Airway epithelial cell (primary cell): ENCODE measurements at places on chromosomes 13 and 19. TPM values are rescaled to one million over a fixed set of nuclear protein-coding genes. Genes with fewer than 3 reads are reported as not detected.

Gene GNG8
- total RNA-seq, result not detected in 2 replicates

Gene SLC25A41
- not detected in 2 replicates for total RNA-seq

Gene ETV2
- 0.35 and 0.51 TPM in 2 replicates for total RNA-seq

Gene CEACAM6
- total RNA-seq, result 25.0 and 35.1 TPM in 2 replicates

Gene FAM216B
- total RNA-seq, result not detected in 2 replicates

Gene TTYH1
- total RNA-seq, result 0.63 and 0.88 TPM in 2 replicates

Gene CYP4F8
- total RNA-seq, result not detected in 2 replicates

Gene PRODH2
- total RNA-seq, result not detected in 2 replicates

Gene ZNF497
- total RNA-seq, result 0.65 and 0.78 TPM in 2 replicates

Gene OR10H1
- total RNA-seq, result 0.21 TPM in 1 of 2 replicates, not detected in the other

Gene GAPDHS
- not detected in 2 replicates for total RNA-seq

Gene ARRDC5
- total RNA-seq, result not detected in 2 replicates

Gene ZNF763
- total RNA-seq, result 0.09 and 0.92 TPM in 2 replicates

Gene RASIP1
- 3.0 and 4.8 TPM in 2 replicates for total RNA-seq

Gene PSG3
- total RNA-seq, result not detected in 2 replicates

Gene FAM124A
- total RNA-seq, result not detected in 2 replicates

Gene PLK5
- total RNA-seq, result 0.05 TPM in 1 of 2 replicates, not detected in the other

Gene ZNF154
- total RNA-seq, result 0.28 and 0.85 TPM in 2 replicates

Gene CADM4
- total RNA-seq, result 13.9 and 18.8 TPM in 2 replicates

Gene CD209
- not detected in 2 replicates for total RNA-seq

Gene MAP2K2
- total RNA-seq, result 151 and 165 TPM in 2 replicates

Gene PRSS57
- not detected in 2 replicates for total RNA-seq

Gene SLITRK5
- total RNA-seq, result 0.07 and 0.09 TPM in 2 replicates

Gene TUBA3C
- total RNA-seq, result not detected in 2 replicates

Gene FUT1
- total RNA-seq, result 8.0 and 8.2 TPM in 2 replicates

Gene TFDP1
- 64.1 and 85.5 TPM in 2 replicates for total RNA-seq

Gene KIRREL2
- total RNA-seq, result 0.14 TPM in 1 of 2 replicates, not detected in the other

Gene MAB21L1
- total RNA-seq, result 0.28 TPM in 2 replicates

Gene SIGLEC12
- not detected in 2 replicates for total RNA-seq

Gene ZNF14
- 2.2 and 3.2 TPM in 2 replicates for total RNA-seq

Gene PSPN
- total RNA-seq, result 0.19 and 1.4 TPM in 2 replicates

Gene LMTK3
- 5.8 and 7.5 TPM in 2 replicates for total RNA-seq

Gene PTGIR
- total RNA-seq, result 0.05 and 0.21 TPM in 2 replicates

Gene CGB5
- total RNA-seq, result not detected in 2 replicates

Gene PGLYRP2
- total RNA-seq, result not detected in 2 replicates

Gene TMEM86B
- 1.1 and 2.4 TPM in 2 replicates for total RNA-seq

Gene CAPN12
- 7.4 and 8.9 TPM in 2 replicates for total RNA-seq

Gene SBK3
- total RNA-seq, result not detected in 2 replicates

Gene RRAS
- 33.0 and 49.2 TPM in 2 replicates for total RNA-seq

Gene SUGT1
- 29.8 and 46.5 TPM in 2 replicates for total RNA-seq
